Midbrain (tissue), 1 donor: ENCODE measurements at places on chromosomes 3 and 15.

- DNase-seq = no peak
Measured at GRCh38 chr3:172354931-172355499, 93.2 kb downstream of the GHSR start.

DNA sequence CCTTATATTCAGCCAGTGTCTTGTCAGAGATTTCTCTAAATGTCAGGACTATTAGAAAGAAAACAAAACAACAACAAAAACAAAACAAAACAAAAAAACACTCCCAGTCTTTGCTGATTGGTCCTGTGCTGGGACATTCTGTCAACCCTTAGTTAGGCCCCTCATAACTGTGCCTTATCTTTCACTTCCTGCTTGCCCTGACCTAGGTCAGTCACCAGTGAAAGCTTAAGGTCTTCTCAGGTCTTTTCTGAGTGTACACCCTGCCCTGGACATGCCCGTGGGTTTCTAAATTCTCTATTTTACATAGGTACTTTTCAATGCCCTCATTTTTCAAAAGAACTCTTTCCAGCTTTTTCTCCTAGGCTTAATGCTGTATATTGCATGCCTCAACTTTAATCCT is 454.1 kb downstream of the GRM7 start:
- no peak for DNase-seq

- no peak for DNase-seq
Measured at GRCh38 chr3:99751649-99752048, 66.0 kb upstream of the CMSS1 start.

GRCh38 chr15:68152342-68152741 is 52.8 kb downstream of the CALML4 start:
- DNase-seq = no peak

GRCh38 chr3:40336101-40336500 is 26.6 kb downstream of the EIF1B start:
- no peak for DNase-seq
